ENCODE measurements at places on chromosomes 1 and 21.

- no peak for DNase-seq
Observed at GRCh38 chr1:168187177-168187576, 8.4 kb downstream of the TIPRL start.

DNA sequence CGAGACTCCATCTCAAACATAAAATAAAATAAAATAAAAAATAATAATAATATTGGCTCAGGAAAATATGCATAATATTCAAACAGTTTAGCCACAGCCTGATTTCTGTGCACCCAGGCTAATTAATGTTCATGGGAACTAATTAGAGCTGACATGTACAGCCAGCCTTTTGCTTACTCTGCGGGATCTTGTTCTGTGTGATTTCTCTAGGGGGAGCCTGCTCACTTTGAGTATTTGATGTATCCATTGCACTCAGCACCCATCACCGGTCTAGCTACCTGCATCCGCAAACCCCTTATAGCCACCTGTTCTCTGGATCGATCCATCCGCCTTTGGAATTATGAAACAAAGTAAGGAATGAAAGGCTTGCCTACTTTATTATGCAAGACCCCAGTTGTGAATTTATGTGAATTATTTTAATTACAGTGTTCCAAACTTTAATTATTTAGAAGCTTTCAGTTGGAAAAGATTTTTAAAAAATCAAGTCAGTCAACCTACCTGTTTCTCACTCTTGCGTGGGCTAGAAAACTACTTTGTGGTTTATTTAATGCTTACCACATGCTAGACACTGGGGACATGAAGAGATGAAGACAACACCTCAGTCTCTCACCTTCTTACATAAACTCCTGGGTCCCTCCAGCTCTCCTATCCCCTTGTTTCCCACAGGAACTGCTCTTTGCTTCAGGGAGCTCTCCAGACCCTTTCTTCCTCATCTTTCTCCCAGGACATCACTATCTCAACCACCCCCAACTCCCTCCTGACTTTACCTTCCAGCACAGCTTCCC, 25.4 kb downstream of the CFAP57 start:
- no peak for DNase-seq

- DNase-seq, result no peak
Observed at GRCh38 chr1:210758761-210759160, 375.2 kb downstream of the KCNH1 start.

GRCh38 chr21:14737922-14738321, 191.8 kb upstream of the SAMSN1 start:
- peak; percentile 42 for DNase-seq

DNA sequence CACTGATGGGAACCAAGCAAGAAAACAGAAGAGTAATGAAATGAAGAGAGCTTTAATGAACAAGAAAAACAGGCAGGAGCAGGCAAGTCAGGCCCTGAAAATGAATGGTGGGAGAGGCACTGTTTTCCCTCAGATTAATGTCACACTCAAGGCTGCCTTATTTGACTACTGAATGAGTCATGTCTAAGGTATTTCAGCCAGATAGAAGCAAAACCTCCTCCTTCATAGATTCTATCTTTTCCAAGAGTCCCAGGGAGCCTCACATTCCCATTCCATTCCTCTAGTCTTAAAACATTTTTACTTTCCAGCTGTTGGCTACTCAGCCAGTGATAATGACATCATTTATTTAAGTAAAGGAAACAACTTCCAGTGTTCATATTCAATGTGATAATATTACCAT, 228.4 kb upstream of the NRIP1 start:
- DNase-seq, result no peak

DNA sequence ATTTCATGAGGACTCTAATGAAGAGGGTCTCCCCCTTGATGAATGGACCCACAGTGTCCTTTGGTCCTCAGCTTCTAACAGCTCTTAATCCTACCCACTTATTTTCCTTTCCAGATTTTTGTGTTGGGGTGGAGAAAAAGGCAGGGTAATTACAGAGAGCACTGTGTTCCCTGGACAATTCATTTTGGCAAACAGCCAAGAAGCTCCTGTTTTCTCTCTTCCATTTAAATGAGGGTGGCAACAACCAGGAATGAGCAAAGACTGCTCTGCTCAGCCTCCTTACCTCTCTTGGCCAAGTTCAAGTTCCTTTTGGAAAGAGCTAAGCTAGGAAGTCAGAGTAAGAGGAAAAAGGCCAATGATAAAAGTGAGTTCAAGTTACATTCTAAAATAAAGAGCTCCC, 11.9 kb downstream of the XKR8 start:
- DNase-seq, result no peak

DNA sequence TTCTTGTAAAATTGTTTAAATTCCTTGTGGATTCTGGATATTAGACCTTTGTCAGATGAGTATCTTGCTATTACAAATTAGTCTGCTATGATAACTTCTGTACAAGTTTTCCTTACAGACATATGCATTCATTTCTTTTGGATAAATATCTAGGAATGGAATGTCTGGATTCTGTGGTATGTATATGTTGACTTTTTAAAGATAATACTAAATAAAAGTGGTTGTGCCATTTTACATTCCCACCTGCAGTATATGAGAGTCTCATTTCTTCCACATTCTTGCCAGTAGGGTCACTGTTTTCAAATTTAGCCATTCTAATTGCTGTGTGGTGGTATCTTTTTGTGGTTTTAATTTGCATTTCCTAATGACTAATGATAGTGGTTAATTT, 53.9 kb downstream of the SYDE2 start:
- DNase-seq, result peak; percentile 75

GRCh38 chr1:59237900-59238299, 59.0 kb upstream of the FGGY start:
- no peak for DNase-seq

DNA sequence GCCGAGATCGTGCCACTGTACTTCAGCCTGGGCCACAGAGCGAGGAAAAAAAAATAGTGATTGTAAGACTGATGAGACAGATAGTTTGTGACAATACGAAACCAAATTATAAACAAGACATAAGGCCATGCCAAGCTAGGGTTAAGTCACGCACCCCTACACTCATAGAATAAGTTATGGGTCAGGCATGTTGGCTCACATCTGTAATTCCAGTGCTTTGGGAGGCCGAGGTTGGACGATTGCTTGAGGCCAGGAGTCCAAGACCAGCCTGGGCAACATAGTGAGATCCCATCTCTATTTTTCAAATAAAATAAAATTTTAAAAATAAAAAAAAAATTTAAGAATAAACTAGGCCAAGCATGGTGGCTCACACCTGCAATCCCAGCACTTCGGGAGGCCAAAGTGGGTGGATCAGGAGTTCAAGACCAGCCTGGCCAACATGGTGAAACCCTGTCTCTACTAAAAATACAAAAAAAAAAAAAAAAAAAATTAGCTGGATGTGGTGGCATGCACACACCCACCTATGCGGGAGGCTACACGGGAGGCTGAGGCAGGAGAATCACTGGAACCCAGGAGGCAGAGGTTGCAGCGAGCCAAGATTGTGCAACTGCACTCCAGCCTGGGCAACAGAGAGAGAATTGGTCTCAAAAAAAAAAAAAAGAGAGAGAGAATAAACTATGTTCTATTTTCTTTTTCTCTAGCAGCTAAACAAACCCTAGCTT, 50.1 kb upstream of the SPOCD1 start:
- no peak for DNase-seq

DNA sequence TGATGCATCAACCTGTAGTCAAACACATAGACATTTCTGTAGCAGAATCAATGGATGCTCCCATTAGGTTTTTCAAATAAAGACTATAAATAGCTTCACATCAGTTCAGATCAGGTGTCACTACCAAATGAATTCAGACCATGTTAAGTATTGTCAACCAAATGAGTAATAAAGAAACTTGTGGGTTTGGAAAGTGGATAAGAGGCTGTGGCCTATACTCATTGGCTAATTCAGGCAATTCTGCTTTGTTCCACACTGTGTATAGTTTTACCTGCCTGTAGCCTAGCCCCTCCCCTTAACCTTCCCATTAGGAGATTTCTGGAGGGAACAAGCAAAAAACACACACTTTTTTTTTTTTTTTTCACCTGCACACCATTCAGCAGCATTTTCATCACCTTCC, 321.2 kb downstream of the HLX start:
- DNase-seq, result no peak

DNA sequence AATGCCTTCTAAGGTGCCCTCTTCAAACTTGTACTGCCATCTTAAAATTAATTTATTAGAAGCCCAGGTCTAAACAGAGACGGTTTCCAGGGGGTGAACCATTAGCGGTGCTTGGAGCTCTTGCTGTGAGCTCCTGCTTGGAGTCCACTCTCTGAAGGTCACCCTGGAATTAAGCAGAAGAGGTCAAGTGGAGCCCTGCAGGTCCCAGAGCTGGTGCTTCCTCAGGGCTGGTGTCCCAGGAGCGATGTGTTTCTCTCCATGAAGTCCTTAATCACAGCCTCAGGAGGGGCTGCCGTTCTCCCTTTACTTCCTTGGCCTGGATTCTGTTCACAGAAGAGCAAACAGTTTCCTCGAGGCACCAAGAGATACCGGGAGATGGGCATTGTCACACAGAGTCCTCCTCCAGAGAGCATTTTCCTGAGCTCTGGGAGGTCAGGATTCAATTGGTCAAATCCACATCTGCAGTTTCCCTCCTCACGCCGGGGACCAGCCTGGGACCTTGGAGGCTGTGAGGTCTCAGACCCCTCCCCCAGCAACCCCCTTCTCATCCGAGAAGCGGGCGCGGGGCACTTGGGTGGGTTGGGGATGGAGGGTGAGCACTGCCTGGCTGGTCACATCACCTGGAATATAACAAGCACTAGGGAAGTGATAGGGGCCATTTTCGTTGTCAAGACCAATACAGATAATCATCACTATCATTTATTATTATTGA, 310.4 kb downstream of the AJAP1 start:
- DNase-seq, result no peak

DNA sequence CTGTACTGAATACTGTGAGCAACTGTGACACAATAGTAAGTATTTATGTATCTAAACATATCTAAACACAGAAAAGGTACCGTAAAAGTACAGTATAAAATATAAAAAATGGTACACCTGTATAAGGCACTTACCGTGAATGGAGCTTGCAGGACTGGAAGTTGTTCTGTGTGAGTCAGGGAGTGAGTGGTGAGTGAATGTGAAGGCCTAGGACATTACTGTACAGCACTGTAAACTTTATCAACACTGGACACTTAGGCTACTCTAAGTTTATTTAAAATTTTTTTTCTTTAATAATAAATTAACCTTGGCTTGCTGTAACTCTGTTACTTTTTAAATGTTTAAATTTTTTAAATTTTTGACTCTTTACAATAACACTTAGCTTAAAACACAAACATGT, 24.5 kb upstream of the SHCBP1L start:
- DNase-seq, result no peak

DNA sequence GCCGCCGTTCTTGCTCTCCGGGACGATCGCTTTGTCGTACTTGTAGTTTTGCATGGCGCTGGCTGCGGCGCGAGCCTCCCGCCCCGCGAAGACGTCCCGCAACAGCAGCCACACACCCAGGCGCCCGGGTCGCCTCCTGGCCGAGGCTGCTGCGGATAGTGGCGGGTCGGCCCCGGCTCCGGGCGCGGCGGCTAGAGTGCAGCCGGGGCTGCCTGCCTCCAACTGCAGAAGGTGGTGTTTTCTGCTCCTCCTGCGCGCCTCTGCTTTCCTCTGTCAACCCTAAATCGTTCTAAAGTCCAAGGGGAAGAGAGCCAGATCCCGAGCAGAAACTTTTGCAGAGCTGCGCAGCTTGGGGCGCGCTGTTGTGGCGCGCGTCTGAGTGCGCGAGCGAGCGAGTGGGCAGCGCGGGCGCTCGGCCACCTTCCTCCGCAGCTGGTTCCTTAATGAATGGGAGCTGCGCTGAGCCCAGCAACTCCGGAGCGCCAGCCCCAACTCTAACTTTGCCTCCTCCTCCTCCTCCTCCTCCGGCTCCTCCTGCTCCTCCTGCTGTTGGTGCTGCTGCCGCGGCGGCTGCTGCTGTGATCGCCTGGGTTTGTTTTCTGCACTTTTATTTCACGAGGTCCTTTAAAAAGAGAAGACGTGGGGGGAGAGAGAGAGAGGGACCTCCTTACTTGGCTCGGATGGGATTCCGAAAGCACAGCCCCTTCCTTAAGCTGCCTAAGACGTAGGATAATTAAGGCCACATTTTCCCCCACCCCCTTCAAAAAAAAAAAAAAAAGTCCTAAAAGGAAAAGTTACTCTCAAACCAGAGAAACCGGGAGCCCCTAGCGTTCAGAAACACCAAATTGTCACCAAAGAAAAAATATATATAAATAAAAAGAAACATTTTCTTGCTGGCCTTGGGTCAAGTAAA, at the start of gene PLPP3:
Gene PLPP3 (minus strand): TSS at position 601 of the 913 bp plus-strand sequence. CDS start 547 bp downstream, at position 54.
- peak; percentile 84 for DNase-seq

DNA sequence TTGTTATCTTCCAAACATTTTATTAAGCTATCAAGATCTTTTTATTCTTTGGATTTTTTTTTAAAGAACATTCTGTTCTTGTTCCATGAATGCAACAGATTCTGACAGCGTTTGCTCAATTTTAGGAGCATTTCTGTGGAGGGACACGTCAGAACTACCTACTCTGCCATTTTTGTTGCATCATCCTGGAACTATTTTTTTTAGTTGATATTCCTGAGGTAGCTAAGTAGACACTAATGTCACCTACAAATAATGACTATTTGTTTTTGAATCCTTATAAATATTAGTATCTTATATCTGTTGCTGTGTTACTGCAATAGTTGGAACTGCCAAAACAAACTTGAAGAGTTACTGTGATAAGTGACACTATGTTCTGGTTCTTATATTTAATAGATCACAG, 57.2 kb downstream of the DNAI4 start:
- no peak for DNase-seq

DNA sequence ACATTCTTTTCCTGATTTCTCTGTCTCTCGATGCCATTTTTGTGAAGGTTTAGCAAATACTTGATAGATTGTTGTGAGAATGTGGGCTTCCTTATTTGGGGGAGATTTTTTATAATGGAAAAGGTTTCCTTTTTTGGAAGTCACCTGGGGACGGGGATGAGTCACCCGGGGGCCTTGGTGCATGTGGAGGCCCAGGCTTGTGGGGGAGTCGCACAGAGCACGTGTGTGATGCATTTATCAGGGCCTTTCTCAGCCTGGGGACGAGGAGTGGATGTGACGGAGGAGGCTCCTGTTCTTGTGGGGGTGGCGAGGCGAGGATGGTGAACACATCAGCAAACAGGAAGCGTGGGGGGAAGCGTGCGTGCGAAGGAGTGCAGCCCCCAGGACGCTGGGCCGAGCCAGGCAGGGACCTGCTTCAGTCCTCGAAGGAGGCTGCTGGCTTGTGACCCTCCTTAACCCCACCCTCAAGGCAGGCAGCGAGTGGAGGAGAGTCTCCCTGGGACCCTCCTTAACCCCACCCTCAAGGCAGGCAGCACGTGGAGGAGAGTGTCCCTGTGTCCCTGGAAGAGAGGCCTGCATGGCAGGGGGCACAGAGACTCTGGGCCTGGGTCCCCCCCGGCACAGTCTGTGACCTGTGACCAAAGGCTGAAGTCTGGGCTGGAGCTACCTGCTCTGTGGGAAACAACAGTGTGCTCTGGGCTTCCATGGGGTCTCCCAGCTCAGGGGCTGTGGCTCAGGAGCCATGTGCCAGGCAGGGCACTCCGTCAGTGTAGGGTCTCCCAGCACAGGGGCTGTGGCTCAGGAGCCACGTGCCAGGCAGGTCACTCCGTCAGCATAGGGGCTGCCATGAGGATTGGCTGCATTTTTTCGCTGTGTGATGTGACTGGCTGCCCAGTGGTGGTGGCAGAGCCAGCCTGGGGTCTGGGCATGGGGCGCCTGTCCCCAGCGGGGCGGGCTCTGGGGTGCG, 57.2 kb downstream of the AGPAT3 start:
- DNase-seq, result no peak

- DNase-seq, result peak; percentile 77
Observed at GRCh38 chr1:169106921-169107602, 572 bp downstream of the ATP1B1 start.
